ENCODE measurements at places on chromosomes 16 and 17.

GRCh38 chr17:78828470-78829185 lies 12.0 kb downstream of the USP36 start:
- H3K4me3 ChIP-seq = no peak overlapping the region

GRCh38 chr16:85266857-85267256 lies 154.6 kb upstream of the CIBAR2 start:
- H3K4me3 ChIP-seq = no peak overlapping the region
- H3K4me1 ChIP-seq = no peaks in the 10 kb centered on the region

DNA sequence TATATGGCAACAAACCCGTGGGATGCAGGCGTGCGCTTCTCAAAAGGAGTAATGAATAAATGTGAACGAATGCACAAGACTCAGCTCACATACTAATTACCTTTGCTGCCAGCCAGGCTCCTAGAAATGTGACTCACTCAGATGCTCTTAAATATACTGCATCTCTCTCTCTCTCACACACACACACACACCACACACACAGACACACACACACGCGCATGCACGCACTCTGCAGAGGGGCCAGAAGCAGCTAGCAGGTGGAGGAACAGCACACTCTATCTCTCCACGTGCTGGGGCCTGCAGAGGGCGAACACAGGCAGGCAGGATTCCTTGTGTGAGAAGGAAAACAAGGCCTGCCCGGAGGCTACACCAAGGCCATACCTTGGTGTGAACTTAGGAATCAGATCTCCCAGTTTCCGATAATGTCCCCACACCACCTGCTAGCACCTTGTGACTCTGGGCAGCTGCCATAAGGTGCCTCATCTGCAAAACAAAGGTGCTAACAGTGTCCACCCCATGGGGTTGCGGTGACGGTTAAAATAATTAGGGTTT lies 5.3 kb downstream of the GPRC5B start:
- no peaks in the 10 kb centered on the region for H3K36me3 ChIP-seq
- no peaks in the 10 kb centered on the region for H3K27me3 ChIP-seq
- no peak overlapping the region for H3K4me3 ChIP-seq

DNA sequence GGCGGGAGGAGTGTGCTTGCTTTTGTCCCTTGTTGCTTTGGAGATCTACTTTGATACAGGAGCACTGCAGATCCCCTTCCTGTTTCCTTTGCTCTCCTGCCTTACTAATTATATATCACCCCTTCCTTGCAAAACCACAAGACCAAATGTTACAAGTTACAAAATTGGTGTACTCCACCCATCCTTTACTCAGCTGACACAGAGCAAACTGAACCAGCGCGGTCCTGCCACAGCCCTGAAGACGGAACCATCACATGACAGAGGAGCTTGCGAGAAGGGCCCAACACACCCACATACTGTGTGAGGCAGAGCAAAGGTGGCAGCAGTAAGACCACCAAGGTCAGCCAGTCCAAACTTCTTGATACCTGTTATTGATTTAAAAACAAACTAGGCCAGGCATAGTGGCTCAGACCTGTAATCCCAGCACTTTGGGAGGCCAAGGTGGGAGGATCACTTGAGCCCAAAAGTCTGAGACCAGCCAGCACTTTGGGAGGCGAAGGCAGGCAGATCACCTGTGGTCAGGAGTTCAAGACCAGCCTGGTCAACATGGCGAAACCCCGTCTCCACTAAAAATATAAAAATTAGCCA lies 33.2 kb downstream of the CYTH1 start:
- 0 out of 2 replicates have a peak overlapping the region, but pooled peaks have one; percentile 26 for H3K27ac ChIP-seq
- peaks cover 16% of the 10 kb centered on the region for H3K4me1 ChIP-seq
- no peak overlapping the region for H3K4me3 ChIP-seq
- DNase-seq = peak; percentile 46

Measured in PC-9 (cell line).